ENCODE measurements at places on chromosomes 2 and 18. TPM values are rescaled to one million over a fixed set of nuclear protein-coding genes. Genes with fewer than 3 reads are reported as not detected.

DNA sequence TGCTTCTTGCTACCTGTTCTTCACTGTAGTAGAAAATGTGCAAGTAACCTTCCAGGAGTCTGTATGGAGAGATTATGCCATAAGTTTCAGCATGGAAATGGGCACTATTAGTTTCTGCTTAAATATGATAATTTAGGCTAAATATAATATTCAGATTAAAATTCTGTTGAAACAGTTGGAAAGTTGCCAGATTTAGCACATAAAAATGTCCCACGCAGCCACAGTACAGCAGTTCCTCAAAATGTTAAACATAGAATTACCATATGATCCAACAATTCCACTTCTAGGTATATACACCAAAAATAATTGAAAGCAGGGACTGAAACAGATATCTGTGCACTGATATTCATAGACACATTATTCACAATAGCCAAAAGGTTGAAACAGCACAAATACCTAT lies 121.2 kb downstream of the NRP2 start:
- no peak for DNase-seq

DNA sequence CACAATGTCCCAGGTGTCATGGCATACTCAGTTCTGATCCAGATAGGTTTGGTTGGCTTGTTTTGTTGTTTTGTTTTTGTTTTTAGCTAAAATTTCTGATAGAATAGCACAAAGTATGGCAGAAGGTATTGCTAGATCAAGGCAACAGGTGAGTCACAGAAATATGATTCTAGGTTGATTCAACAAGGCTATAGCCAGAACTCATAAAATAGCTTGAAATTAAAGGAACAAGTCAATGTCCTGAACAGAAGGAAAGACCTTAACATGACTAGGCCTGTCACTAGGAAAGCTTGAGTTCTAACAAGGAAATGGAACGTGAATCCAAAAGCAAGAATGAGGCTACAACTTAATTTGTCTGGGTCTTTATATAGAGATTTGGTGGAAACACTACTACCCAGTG lies 157.1 kb downstream of the GALNT3 start:
- DNase-seq = no peak

GRCh38 chr18:44856157-44856556 lies 175.5 kb downstream of the SETBP1 start:
- DNase-seq = no peak

SUCLG1 gene
- 90.8 TPM for total RNA-seq

DSG2 gene
- 45.3 TPM for total RNA-seq

DNA sequence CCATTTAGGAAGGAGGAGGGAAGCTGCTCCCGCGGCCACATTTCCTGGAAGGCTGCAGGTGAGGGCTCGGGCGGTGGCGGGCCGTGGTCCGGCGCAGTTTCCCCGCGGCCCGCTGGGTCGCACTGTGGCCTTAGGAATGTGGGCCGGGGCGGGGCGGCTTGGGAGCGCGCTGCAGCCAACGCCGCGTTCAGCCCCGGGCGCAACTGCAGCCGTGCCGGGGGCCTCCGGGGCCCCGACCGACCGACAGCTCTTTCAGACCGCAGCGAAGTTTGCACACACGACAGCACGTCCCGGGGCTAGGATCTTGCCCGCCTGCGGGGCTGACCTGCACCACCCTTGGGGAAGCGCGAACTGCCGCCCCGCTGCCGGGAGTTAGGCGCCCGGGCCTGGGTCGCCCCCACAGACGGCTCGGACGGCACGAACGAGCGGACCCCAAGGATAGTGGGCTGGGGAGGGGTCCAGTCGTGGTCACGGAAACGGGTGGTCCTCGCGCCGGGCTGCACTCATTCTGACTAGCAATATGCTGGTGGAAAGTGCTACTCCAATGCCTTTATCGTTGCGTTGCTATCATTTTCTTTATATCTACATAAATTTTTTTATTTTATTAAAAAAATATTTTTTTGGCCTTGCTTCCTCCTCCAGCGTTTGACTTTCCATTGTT lies 69.9 kb upstream of the DLX2 start:
- peak; percentile 87 for DNase-seq

DNA sequence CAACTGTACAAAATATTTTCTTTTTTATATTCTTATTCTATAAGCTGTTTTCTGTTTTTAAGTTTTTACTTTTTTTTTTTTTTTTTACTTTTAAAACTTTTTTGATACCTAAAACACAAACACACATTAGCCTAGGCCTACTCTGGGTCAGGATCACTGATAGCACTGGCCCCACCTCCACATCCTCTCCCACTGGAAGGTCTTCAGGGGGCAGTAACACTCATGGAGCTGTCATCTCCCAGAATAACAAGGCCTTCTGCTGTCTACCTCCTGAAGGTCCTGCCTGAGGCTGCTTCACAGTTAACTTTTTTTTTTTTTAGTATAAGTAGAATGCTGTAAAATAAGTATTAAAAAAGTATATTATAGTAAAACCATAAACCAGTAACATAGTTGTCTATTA lies 415.1 kb downstream of the PTPRM start:
- peak; percentile 16 for DNase-seq

DNA sequence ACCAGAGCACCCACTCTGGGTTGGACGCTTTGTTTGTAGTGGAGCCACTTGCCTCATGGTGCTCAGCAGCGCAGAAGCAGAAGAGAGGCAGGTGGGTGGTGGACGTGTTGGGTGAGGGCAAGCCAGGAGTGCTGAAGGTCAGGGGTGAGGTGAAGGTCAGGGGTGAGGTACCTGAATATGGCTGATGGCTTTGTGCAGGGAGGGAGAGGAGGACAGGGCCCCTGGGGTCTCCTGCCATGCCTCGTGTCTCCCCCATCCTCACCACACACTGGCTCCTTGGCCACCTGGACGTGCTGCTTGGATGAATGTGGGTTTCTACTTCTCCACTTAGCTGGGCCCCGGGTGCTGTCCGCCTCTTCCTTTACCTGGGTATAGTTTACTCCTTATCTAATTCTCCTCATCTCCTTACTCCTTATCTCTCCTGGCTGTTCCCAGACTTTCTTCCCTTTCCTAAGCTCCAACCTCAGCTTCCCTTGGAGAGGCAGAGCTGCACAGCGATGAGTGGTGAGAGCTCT lies 68.1 kb downstream of the DYSF start:
- DNase-seq = no peak

GNLY gene
- not detected for total RNA-seq

DNA sequence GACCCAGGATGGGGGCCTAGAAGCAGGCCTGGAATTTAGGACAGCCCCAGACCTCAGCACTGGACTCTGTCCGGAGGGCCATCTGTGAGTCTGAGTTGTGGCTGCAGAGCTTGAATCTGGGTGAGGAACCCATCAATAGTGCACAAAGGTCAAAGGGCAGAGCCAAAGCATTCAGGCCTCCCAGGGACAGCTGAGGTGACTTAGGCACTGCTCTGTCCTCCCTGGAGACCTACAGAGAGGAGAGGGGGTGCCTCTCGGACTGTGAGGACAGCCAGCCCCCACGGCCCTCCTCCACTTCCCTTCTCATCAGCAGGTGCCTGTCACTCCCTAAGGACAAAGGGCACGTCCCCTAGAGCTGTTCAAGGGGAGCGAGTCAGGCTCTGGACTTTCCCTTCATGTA lies 25.1 kb upstream of the PRLH start:
- DNase-seq = no peak

DNA sequence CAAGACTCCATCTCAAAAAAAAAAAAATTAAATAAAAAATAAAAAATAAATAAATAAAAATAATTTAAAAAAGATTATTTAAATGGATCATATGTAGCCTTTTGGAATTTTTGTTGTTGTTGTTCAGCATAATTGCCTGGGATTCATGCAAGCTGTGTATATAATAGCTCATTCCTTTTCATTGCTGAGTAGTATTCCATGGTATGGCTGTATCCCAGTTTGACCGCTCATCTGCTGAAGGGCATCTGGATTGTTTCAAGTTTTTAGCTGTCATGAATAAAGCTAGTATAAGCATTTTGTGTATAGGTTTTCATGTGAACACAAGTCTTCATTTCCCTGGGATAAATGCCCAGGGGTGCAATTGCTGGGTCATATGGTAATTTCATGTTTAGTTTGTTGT lies 6.4 kb upstream of the TANC1 start:
- DNase-seq = no peak

DNA sequence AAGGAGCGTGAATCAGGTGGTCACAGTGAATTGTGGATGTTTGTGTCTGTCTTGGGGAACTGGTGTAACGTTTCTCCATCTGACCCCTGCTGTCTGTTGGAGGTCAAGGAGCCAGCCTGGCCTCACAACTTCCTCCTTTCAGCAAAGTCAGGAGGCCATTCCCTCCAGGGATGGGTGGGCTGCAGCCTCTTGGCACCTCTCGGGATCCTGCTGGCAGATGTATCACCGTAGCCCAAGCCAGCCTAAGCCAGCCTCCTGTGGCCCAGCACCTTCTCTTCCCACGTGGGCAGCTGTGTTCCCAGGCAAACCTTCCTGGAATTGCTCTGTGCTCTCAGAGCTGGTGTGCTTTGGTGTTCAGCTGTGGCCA lies 30.5 kb downstream of the HPCAL1 start:
- DNase-seq = peak; percentile 18

DNA sequence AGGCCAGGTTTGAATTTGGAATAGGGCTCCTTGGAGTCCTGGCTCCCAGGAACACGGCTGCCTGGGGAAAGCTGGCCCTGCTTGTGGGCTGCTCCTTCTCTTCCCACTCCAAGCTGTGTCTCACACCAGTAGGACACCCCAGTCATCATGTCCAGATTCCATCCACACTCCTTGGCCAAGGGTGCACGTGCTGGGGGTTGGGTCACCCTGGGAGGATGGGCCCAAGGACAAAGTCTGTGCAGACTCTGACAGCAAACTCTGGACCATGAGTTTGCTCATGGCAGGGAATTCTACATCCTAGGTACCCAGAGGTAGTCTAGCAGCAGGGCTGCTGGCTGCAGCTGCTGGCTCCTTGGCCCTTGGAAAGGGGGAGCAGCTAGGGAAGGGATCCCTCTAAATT lies 102.4 kb upstream of the EPAS1 start:
- DNase-seq = no peak

GRCh38 chr18:57443702-57444101 lies 8.5 kb downstream of the ONECUT2 start:
- DNase-seq = no peak

DNA sequence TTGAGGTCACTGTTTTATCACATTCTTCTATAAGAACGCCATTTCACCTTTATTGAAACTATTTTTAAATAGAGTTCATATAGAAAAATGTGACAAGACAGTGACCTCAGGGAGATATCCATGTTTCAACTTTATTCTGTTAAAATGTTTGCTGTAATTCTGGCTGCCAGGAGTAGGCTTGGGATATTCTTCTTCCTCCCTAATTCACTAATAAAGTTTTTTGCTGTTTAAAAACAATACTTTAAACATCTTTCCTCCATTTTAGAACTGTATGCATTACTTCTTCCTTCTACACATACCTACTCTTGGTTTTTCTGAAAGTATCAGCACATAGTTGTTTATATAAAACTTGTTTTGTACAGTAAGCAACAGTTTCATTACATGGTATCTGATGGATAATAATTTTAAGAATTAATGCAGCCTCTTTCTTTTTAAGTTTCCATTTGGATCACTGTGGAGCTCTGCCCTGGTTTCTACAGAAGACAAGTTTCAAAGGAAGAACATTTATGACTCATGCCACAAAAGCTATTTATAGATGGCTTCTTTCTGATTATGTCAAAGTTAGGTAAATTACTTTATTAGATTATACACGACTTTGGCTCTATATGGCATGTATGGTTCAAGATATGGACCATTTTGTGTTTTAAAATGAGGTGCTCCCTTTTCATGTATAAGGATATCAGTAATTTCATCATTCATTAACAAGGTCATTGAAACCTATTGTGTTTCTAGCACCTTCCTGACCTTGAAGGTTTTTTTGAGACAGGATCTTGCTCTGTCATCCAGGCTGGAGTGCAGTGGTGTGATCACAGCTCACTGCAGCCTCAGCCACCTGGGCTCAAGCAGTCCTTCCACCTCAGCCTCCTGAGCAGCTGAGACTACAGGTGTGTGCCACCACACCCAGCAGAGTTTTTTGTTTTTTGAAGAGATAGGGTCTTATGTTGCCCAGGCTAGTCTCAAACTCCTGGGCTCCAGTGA lies 7.2 kb downstream of the CPSF3 start:
- DNase-seq = no peak

- DNase-seq = no peak
Observed at GRCh38 chr2:217254111-217254510, 394.2 kb upstream of the TNP1 start.

GRCh38 chr2:65952966-65953761 lies 481.8 kb upstream of the MEIS1 start:
- no peak for DNase-seq

NTSR2 gene
- total RNA-seq = not detected

CHRNG gene
- not detected for total RNA-seq

GRCh38 chr2:26299471-26300101 lies 46.4 kb upstream of the SELENOI start:
- peak; percentile 77 for DNase-seq

DNA sequence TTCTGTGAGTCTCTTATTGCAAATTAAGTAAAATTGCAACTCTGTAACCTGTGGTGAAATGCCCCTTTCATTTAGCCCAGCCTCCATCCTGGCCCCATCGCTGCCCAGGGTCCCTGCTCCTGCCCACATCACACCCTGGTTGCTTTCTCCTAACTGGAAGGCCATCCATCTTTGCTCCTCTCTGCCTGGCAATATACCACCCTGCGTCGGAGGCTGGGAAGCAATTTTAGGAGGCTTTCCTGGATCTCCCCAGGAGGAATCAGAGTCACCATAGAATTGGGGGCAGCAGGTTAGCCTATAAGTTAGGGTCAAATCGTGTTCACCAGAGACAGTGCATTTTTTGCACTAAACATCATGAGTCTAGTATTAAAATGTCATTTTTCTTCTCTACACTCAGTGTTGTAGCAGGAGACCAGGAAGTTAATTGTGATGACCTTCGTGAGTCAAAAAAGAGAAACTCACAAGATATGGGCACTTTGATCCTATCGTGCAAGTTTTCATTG lies 14.5 kb upstream of the TXNDC2 start:
- DNase-seq = no peak

CYP27C1 gene
- 1.5 TPM for total RNA-seq

- DNase-seq = peak; percentile 66
Observed at GRCh38 chr18:55856229-55856628, 268.2 kb upstream of the TCF4 start.

MYO5B gene
- total RNA-seq = 16.7 TPM

- no peak for DNase-seq
Observed at GRCh38 chr2:151614606-151615306, 119.5 kb downstream of the NEB start.

DNA sequence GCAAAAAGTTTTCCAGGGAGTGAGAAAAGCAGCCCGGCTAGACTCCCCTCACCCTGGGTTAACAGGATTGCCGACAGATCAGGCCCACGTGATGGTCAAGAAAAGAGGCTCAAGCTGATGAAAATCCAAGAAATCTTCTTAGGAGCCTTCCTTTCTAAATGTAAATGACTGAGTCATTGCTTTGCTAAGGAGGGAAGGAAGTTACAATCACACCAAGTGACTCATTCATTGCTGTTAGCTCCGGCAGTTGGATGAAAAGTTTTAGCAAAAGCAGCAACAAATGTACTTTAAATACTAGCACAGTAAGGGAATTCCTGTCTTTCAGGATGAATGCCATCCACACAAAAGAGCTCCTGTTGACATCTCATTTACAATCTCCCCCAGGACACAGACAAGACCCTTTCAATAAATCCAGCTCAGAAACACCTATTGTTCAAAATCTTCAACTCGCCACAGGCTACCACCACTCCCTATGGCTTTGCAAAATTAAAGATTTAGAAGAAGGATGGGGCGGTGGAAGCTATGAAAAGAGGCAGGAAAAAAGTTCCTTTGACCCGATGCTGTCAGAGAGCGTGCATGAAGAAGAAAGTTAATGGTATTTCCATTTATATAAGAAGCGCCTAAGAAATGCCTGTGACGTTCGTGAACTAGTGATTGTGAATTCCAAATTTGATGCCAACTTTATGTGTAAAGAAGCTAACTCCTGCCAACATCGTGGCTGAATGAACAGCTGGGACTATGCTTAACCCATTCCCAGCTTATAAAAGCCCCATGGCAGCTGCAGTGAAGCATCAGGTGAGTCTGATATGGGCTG lies 153.7 kb downstream of the TGIF1 start:
- no peak for DNase-seq

Data from cardiac muscle cell (in vitro differentiated cells and primary cell).